ENCODE measurements at places on chromosomes 4 and X.

DNA sequence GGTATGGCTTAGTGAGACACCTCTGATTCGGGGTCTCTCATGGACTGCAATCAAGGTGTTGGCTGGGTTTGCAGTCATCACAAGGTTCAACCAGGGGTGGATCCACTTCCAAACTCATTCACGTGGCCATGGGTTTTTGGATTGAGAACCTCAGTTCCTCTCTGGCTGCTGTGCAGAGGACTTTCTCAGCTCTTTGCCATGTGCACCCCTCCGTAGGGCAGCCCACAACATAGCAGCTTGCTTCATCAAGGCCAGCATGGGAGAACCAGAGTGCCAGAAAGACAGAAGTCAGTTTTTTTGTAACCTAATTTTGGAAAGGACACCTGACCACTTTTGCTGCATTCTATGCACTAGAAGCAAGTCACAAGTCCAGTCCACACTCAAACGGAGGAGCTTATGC is 154.9 kb downstream of the PJA1 start:
- DNase-seq, result no peak

DNA sequence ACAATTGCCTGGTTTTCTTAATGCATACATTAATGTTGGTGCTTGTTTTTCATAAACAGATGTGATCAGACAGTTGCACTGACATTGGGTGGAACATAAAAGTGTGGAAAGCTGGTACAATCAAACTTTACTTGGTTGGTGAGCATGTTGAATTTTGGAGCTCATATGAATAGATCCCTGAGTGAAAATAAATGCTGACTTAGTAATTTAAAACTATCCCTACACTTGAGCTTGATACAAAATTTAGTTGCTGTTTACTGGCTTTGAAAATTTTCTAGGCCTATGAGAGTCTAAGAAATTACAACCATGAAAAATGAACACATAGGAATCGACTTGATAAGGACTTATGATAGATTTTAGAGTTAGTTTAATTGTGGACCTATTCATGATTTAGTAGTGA is 551.8 kb upstream of the PABPC4L start:
- DNase-seq, result no peak

DNA sequence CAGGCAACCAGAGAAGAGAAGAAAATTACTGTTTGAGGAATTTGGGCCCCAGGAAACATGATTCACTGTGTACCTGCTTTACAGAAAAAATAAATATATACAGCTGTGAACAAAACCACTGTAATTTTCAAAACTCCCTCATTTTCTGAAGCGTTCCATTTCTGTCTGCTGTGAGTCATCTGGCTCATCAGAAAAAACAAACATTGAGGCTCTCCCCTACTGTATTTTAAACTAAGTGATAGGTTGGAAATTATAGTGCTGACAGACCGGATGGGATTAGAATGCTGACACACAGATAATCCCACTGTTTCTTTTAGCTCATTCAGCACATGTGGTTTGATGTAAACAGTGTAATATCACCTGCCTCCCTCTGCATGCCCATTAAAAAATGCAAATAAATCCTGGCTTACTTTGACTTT is 847.0 kb downstream of the TRIML1 start:
- no peak for DNase-seq

GRCh38 chr4:24550441-24551175 is 33.7 kb downstream of the DHX15 start:
- DNase-seq, result no peak

DNA sequence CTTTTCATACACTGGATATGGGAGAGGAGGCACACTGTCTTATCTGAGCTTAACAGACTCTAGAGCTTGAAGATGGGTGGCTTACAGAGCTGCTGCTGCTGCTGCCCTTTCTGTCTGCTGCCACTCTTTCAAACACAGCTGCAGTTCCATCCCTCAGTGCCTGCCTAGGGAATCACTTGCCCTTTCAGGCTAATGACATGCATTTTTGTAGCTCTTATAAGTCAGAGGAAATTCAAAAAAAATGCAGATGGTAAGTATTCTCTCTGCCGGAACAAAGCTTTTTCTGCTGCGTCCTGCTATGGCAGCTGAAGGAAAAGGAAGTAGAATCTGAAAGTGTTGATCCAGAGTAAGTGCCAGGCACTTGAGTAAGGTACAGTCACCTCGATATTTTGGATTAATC is 460.4 kb upstream of the DIAPH2 start:
- no peak for DNase-seq

- DNase-seq, result no peak
These were observed 98.6 kb downstream of the RBM47 start for GRCh38 chr4:40530961-40531635.
